ENCODE measurements at places on chromosomes 5 and 9.

DNA sequence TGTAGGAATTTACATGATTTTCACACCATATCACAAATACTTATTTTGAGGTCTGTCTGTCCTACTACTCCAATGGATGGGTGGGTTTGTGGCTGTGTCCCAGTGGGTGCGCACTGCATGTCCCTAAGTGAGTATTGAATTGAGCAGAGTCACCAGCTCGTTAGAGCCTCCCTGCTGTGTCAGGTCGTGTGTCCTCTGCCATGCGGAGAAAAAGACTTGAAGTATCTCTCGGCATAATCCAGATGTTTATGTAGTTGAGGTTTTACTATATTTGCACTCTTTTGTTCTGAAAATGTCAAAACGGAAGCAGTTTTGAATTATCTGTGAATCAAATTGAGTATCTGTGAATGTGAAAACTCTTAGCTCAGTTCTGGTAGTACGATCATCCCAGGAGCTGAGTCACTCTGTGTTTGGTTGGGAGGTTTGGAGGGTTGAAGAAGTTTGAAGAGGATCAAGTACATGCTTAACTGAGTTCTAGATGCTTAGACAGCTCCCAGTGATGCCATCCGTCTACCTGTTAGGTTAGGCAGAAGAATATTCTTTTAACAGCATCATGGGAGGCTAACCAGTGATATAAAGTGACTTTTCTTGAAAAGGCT is 194.2 kb downstream of the TENT4A start:
- DNase-seq = no peak

- no peak for DNase-seq
Observed at GRCh38 chr5:59266410-59266809, 627.1 kb downstream of the PDE4D start.

GRCh38 chr5:114010362-114010761 is 351.5 kb upstream of the KCNN2 start:
- DNase-seq = no peak

DNA sequence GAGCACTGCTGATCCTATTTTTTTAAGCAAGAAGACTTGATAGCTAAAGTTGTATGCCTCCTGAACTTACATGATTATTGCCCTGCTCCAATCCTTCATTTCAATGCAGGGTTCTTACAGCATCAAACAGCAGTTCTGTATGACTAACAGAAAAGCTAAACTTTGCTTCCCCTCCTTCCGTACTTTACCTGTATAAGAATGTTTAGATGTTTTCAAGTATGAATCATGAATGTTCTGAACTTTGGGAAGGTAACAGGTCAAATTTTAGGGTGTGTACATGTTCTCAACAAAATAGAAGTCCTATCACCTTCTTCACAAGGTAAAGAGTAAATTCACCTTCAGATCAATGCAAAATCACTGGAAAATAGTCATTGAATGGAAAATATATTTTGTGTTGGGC is 972.6 kb upstream of the SEMA6A start:
- no peak for DNase-seq

Measured in bone marrow (tissue), 2 donors.